NCI-H524 treated with DMSO at 0.1 percent for 48 hours (cell line): ENCODE measurements at places on chromosomes 3 and 15.
A peak's percentile ranks its signal among the peaks of the same experiment; 100 is the strongest.

GRCh38 chr15:22810853-22811338 lies 24.5 kb downstream of the NIPA1 start:
- DNase-seq: no peak

- no peak for DNase-seq
Measured at GRCh38 chr3:177357352-177358090, 160.2 kb upstream of the TBL1XR1 start.

DNA sequence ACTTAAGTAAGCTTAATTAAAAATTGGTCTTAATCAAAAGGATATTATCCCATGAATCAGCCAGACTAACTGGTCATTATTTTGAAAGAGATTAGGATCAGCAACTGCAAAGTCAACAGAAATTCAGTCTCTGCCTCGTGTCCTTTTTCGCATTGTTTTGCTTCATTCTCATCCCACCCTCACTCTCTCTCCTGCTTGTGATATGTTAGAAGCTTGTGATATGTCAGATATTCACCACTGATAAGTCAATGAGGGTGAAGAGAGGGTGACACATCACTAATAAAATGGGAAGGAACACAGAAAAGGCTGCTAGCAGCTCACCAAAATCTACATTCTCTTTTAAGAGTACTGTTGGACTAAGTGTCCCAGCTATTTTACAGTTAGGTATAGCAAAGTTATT lies 146.1 kb downstream of the SUCNR1 start:
- DNase-seq: peak; percentile 55

DNA sequence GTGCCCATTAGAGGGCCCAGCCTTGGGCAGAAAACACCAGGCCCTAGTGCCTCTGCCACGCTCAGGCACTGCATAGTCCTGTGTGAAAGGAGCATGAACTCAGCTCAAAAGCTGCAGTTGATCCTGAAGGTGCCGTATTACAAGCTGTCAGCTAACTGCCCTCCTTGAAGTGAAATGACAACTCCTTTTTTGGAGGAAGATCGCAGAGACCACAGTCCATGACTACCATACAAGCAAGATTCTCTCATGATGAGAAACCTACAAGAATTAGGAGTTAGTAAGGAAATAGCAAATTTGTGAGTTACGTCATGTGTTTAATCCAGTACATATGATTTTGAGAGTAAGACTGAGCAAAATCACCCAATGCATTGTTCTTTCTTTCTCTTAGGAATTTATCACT lies 513.9 kb upstream of the NR2F2 start:
- DNase-seq: no peak

DNA sequence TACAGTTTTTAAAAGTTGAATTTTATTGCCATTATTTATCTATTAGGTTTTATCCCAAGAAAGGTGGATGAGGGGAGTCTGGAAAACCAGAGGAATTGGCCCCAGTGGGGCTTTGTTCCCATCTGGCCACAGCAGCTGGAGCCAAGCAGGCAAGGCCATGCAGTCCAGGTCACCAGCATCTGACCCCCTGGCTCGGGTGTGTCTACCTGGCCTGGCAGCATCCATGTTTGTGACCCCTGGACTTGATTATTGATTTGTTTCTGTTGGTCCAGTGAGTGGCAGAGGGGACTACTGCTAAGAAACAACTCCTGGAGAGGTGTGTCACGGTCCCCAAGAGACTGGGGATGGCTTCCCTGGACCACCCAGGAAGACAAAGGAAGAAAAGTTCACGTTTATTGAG lies 111.1 kb downstream of the NUP210 start:
- no peak for DNase-seq

GRCh38 chr3:2599471-2599870 lies 500.8 kb downstream of the CNTN4 start:
- no peak for DNase-seq

DNA sequence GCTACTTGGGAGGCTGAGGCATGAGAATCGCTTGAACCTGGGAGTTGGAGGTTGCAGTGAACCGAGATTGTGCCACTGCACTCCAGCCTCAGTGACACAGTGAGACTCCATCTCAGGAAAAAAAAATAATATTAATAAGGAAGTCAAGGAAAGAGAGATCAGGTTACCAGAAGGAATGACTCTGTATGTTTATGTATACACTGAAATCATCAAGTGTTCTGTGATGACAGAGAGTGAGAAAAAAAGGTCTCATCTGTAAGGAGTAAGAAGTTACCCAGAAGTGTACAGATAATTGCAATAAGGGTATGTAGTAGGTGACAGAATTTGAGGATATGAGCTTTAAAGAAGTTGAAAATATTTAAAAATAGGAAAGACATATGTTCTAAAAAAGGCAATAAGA lies 4.3 kb upstream of the CCDC50 start:
- no peak for DNase-seq

DNA sequence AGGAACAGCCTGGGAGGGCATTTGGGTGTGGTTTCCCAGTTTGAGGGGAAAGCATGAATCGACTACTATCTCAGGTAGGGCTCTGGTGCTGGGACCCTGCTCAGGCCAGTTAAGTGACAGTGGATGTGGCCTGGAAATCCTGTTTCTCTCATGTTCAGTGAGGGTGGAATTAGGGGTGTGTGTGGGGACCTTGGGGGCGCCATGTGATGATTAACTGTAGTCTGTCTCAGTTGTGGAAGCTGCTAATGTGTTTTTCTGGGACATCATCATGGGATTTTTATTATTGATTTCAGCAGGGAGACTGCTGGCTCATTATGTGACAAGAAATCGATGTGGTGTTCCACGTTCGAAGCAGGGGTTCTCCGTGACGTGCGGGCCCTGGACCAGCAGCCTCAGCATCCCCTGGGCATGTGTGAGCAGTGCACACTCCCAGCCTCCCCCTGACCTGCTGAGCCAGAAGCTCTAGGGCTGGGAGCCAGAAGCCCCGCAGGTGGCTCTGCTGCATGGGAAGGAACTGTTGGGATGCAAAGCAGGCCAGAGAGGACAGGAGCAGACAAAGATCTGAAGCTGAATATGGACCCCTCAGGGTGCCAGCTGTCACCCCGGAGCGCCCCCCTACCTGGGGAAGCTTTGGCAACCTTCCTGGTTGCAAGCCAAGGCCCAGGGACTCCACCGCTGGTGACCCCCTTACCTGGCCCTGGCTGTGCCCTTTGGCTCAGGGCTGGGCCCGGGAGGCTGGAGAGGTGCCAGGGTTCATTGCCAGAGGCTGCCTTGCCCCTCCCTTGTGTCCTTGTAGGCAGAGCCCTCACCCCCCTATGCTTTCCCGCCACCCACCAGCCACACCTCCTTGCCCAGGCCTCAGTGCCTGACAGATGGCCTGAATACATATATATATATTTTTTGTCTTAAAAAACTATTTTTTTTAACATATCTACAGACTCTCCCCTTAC lies 149.8 kb downstream of the APBA2 start:
- DNase-seq: no peak

GRCh38 chr3:16064642-16065414 lies 109.7 kb upstream of the GALNT15 start:
- no peak for DNase-seq

DNA sequence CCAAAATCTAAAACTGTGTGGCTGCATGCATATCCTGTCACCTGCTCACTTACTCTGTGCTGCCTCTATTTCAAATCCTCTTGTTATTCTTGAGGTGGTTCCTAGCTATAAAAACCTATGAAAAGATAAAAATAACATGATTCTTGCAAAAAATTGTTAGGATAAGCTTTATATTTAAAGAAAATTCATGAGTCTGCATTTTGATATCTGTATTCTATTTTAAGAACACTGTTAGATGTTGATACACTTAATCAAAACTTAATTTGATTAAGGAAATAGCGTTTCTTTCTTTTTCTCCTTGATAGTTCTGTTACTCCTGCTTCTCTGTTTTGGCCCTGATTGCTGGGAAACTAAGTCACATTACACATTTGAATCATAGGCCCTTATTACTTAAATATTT lies 22.5 kb downstream of the STT3B start:
- DNase-seq: no peak

DNA sequence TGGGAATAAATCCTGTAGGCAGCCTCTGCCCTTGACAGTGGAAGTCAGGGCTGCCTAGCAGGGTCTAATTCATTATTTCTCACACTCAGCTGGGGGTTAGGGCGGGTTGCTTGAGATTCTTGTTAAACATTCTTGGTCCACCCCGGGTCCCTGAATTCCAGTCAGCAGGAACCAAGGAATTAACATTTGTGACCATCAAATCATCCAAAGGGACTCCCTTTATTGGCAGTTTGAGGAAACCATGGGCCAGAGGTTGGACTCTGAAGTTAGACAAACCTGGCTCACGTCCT lies 122.8 kb downstream of the EEFSEC start:
- DNase-seq: no peak

GRCh38 chr15:43132830-43133429 lies 456 bp upstream of the TMEM62 start:
- no peak for DNase-seq

- peak; percentile 95 for DNase-seq
Measured at GRCh38 chr3:186099178-186099577, 9.7 kb downstream of the ETV5 start.
